ENCODE measurements at places on chromosomes 7 and 10. TPM values are rescaled to one million over a fixed set of nuclear protein-coding genes. Genes with fewer than 3 reads are reported as not detected.

- DNase-seq, result no peak
Observed at GRCh38 chr7:96157856-96158255, 164.0 kb downstream of the SLC25A13 start.

HOXA7 gene
- total RNA-seq, result 6.2 TPM

SPDYE9 gene
- total RNA-seq, result not detected

ABCB1 gene
- total RNA-seq, result 21.0 TPM

DNA sequence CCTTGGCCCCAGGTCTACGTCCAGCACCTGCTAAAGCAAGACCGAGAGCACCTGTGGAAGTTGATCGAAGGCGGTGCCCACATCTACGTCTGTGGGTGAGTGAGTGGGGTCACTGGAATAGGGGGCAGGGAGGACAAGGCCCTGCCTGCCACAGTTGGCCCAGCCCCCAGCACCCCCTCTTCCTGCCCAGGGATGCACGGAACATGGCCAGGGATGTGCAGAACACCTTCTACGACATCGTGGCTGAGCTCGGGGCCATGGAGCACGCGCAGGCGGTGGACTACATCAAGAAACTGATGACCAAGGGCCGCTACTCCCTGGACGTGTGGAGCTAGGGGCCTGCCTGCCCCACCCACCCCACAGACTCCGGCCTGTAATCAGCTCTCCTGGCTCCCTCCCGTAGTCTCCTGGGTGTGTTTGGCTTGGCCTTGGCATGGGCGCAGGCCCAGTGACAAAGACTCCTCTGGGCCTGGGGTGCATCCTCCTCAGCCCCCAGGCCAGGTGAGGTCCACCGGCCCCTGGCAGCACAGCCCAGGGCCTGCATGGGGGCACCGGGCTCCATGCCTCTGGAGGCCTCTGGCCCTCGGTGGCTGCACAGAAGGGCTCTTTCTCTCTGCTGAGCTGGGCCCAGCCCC lies 8.1 kb downstream of the TMEM120A start:
- DNase-seq, result no peak

DNA sequence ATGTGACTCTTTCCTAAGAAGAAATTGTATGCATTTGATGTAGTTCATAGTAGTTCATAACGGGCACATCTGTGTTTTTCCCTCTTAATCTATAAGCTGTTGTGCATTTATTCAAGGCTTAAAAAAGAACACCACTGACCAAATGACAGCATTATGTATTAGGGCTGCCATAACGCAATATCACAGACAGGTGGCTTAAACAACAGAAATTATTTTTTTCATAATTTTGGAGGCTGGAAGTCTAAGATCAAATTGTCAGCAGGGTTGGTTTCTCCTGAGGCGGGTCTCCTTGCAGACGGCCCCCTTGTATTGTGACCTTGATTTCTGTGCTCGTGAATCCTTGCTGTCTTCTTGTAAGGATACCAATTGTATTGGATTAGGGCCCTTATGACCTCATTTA lies 627 bp upstream of the SSMEM1 start:
- no peak for DNase-seq

SYT15 gene
- 17.1 TPM for total RNA-seq

DNA sequence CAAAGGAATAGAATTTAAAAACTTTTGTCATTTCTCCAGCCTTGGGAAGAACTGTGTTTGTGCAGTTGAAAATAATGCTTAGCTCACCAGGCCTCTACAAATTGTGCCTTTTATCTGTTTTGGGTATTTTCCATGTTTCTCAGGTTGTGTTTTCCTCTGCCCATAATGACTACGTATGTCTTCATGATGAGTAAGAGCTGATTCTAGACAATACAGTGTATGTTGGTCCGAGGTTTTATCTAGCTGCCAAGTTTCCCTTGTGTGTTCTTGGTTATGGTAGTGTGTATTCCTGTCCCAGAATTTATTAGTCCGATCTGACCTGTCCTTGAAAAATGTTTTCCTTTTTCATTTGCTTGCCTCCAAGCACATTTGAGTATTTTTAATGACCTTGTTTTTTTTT lies 83.7 kb upstream of the GLCCI1 start:
- no peak for DNase-seq

DNA sequence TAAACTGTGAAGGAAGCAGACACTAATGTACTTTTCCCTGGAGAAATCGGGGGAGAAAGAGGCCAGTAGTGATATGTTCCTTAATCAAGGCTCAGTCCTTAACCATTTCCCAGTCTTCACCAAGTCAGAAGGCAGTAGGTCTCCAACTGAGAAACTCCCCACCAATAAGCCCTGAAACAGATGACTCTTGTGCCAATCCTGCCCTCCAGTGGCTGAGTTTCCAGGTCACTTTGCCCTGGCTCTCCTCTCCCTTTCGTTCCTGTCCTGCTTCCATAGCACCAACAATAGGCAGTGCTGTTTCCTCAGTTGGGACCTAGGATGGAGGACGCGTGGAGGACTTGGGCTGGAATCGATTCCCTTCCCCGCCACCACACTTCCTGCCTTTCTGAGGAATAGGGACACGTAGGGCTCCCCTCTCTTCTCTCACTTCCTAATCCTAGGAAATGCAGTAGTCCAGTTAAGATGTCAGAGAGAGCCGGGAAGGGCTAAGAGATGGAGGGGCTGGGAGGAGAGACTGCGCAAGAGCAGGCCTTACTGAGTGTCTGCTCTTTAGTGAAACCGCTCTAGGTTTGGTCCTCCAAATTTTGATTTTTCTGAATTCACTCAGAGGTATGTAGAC lies 23.4 kb downstream of the ATOH7 start:
- no peak for DNase-seq

DNA sequence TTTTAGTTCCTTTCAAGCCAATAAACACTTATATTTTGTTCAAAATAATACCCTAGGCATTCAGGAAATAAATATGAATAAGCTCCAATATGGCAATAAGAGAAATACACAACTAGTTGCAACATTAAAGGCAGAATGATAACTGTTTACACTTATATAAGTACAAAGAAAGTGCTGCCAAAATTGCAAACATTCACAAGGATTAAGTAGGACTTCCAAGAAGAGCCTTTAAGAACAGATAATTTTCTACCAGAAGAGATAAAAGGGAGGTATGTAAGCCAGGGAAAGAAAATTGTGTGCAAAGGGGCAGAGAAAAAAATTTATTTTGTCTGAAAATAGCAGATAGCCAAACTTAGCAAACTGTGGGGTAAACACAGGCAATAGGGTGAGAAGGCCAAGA lies 83.8 kb downstream of the CTNNA3 start:
- no peak for DNase-seq

GRCh38 chr10:7986851-7987250 lies 67.6 kb upstream of the GATA3 start:
- no peak for DNase-seq

- no peak for DNase-seq
Observed at GRCh38 chr7:45007571-45008328, 7.7 kb downstream of the CCM2 start.

DNA sequence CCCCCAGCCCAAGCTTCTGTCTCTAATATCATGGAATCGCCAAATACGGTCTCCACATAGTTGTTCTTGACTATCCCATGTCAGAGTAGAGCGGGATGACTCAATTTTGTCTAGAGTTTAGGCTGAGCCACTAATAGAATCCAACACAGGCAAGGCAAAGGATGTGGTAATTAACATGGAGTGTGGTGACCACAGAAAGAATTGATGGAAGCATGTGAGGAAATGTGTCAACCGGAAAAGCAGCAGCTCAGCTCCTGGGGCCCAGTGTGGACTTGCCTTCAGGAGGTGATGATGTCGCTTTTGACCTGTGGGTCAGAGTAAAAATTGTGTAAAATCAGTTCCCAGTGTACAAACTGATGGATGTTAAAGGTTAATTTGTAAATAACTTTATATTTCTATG lies 139.3 kb upstream of the KLF6 start:
- DNase-seq, result no peak

DNA sequence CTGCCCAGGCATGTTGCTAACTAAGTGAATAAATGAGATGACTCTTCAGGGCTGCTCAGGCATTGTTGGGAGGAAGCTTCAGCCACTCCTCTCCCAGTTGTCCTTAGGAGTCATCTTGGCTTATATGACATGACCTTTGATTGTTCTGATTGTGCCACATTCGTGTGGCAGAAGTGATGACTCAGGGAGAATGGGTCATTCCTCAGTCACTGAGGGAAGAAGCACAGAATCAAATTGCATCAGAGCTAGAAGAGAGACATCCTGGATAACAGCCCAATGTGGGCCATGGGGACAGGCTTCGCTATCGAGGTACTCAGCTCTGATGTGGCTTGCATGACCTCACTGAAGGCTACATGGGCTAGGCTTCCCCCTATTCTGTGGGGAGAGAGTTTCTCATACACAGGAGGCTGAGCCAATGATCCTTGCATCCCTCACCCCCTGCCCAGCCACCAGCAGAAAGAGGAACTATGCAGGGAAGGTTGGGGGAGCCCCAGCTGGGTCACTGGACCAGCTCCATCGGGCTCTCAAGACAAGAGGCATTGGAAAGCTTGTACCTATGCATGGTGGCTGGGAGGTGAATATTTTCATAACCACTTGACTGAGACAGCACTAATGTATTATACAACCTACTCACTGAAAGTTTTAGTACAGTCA lies 6.0 kb upstream of the HMX3 start:
- no peak for DNase-seq

Measured in sciatic nerve (tissue), 2 donors.